ENCODE measurements at places on chromosomes 3 and 15. TPM values are rescaled to one million over a fixed set of nuclear protein-coding genes. Genes with fewer than 3 reads are reported as not detected.

GRCh38 chr3:74288761-74289160 lies 325.7 kb downstream of the CNTN3 start:
- H3K27ac ChIP-seq: no peak overlapping the region
- H3K4me1 ChIP-seq: no peaks in the 10 kb centered on the region
- H3K4me3 ChIP-seq: no peak overlapping the region
- no peaks in the 10 kb centered on the region for H3K36me3 ChIP-seq
- no peak for DNase-seq

Gene TM4SF18
- not detected for total RNA-seq

Gene AP3B2
- 24.7 TPM for total RNA-seq

Gene ROBO1
- total RNA-seq: 33.9 TPM

Gene SLC35G2
- 31.0 TPM for total RNA-seq

DNA sequence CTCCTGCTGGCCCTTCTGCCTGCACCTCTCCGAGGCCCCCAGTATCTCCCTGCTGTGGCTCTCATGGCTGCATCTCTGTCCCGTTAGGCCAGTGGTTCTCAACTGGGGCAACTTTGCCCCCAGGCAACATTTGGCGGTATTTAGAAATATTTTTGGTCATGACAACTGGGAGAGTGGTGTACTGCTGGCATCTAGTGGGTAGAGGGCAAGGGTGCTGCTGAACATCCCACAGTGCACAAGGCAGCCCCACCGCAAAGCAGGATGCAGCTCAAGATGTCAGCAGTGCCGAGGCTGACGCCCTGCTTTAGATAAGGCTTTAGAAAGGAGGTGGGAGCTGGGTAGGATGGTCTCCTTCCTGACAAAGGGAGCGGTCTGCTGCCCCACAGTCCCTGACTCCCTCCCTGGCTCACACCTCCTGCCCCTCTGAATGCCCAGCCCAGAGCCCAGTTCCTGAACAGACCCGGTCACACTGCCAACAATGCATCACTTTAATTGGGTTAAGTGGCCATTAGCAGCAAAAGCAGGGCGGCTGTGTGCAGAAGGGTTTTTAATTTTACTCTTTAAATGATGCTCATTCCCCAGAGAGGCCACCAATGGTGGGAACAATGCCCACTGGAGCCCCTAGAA lies 68.8 kb upstream of the TMEM115 start:
- H3K4me1 ChIP-seq: no peaks in the 10 kb centered on the region
- DNase-seq: peak; percentile 29
- peaks cover 85% of the 10 kb centered on the region for H3K27me3 ChIP-seq
- H3K4me3 ChIP-seq: no peak overlapping the region

GRCh38 chr3:159852821-159853505 lies 135.7 kb upstream of the IL12A start:
- H3K27ac ChIP-seq: no peak overlapping the region
- no peak overlapping the region for H3K4me3 ChIP-seq
- H3K4me1 ChIP-seq: peaks cover 34% of the 10 kb centered on the region
- no peaks in the 10 kb centered on the region for H3K36me3 ChIP-seq
- DNase-seq: peak; percentile 35

- H3K4me3 ChIP-seq: no peak overlapping the region
- H3K4me1 ChIP-seq: no peaks in the 10 kb centered on the region
- no peak overlapping the region for H3K27ac ChIP-seq
- H3K27me3 ChIP-seq: no peaks in the 10 kb centered on the region
These were observed 529.8 kb upstream of the NAALADL2 start for GRCh38 chr3:174329321-174329720.

- peaks cover 8% of the 10 kb centered on the region for H3K4me1 ChIP-seq
- H3K27me3 ChIP-seq: no peaks in the 10 kb centered on the region
- H3K36me3 ChIP-seq: no peaks in the 10 kb centered on the region
- DNase-seq: peak; percentile 16
- H3K4me3 ChIP-seq: no peak overlapping the region
These were observed 37.6 kb upstream of the FBN1 start for GRCh38 chr15:48682942-48683651.

Gene B3GNT5
- 43.6 TPM for total RNA-seq

Gene CGNL1
- total RNA-seq: 1.8 TPM

DNA sequence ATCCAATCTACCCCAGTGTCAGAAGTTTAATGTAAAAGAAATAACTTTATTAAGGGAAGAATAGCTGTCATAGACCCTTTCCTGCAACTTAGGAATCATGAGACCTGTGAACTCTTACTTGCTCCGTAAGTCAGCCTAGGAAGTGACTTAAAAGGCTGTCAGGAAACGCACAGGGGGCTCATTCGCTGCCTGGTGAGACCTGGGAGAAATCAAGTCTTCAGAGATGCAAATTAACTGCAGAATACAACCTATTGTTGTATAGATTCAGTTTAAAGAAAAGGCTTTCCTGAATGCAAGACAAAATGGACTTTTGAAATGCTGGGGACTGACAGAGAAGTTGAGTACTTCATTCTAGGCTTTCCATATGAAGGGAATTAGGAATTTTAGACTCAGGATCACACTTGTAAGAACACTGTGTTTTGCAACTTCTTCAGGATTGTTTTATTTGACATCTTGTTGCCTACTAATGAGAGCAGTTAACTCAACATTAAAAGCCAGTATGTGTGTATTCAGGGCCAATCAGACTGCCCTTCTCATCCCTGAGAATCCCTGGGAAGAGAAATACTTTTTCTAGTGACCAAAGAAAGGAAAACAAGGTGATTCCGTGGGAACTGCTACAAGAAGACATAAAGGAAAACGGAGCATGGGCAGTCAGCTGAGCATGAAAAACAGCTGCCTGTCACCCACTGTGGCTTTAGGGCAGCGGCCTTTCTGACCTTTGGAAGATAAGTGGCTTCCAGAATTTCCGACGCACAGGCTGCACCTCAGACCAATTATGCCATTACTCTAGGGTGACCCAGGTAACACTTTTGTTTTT lies 18.5 kb upstream of the DPPA4 start:
- H3K4me1 ChIP-seq: peaks cover 8% of the 10 kb centered on the region
- H3K4me3 ChIP-seq: no peak overlapping the region
- H3K27ac ChIP-seq: no peak overlapping the region
- no peak for DNase-seq
- H3K36me3 ChIP-seq: no peaks in the 10 kb centered on the region
- H3K27me3 ChIP-seq: no peaks in the 10 kb centered on the region

- no peak overlapping the region for H3K4me3 ChIP-seq
- no peaks in the 10 kb centered on the region for H3K4me1 ChIP-seq
- no peak overlapping the region for H3K27ac ChIP-seq
- peaks cover 51% of the 10 kb centered on the region for H3K27me3 ChIP-seq
These were observed 129.0 kb upstream of the NEO1 start for GRCh38 chr15:72923289-72923688.

Gene ATP13A5
- 0.66 TPM for total RNA-seq

Gene AMT
- 9.7 TPM for total RNA-seq

DNA sequence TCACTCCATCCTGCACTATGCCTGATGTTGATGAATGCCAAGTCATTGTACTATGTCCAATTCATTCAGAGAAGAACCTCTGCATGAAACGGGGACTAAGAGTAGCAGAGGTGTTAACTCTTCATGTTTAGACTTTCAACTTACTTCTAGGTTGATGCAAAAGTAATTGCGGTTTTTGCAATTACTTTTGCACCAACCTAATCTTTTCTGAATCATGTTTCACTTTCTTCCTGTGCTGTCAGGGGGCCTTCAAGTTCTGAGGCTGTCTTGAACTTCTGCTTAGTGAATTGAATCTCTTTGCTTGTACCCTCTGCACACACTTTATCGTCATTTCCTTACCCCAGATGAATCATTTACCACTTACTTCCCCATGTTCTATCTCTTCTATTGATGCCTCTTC lies 636.2 kb downstream of the NAALADL2 start:
- H3K27me3 ChIP-seq: no peaks in the 10 kb centered on the region
- no peaks in the 10 kb centered on the region for H3K36me3 ChIP-seq
- no peak overlapping the region for H3K4me3 ChIP-seq
- DNase-seq: no peak

Gene IL17RE
- 25.5 TPM for total RNA-seq

GRCh38 chr3:68874551-68875348 lies 57.6 kb downstream of the TAFA4 start:
- H3K36me3 ChIP-seq: no peaks in the 10 kb centered on the region
- H3K4me1 ChIP-seq: no peaks in the 10 kb centered on the region
- H3K27ac ChIP-seq: no peak overlapping the region
- no peak for DNase-seq
- no peak overlapping the region for H3K4me3 ChIP-seq

- no peak for DNase-seq
- no peaks in the 10 kb centered on the region for H3K4me1 ChIP-seq
- no peak overlapping the region for H3K27ac ChIP-seq
These were observed 49.5 kb upstream of the SELENOK start for GRCh38 chr3:53941184-53941583.

DNA sequence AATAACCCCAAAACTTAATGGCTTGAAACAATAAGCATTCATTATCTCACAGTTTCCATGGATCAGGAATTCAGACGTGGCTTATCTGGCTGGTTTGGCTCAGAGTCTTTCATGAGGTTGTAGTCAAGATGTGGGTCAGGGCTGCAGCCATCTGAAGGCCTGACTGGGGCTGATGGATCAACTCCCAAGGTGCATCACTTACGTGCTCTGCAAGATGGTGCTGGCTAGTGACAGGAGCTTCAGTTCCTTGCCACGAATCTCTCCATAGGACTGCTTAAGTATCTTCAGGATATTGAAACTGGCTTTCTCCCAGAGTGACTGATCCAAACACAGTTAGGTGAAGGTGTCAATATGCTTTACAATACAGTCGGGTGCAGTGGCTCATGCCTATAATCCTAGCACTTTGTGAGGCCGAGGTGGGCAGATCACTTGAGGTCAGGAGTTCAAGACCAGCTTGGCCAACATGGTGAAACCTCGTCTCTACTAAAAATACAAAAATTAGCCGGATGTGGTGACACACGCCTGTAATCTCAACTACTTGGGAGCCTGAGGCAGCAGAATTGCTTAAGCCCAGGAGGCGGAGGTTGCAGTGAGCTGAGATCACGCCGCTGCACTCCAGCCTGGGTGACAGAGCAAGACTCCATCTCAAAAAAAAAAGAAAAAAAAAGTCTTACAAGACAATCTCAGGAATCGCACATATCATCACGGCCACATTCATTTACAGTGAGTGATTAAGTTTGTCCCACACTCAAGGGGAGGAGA lies 28.5 kb upstream of the PTPRG start:
- H3K4me3 ChIP-seq: no peak overlapping the region
- H3K4me1 ChIP-seq: no peaks in the 10 kb centered on the region
- DNase-seq: no peak
- H3K36me3 ChIP-seq: no peaks in the 10 kb centered on the region
- H3K27me3 ChIP-seq: no peaks in the 10 kb centered on the region

DNA sequence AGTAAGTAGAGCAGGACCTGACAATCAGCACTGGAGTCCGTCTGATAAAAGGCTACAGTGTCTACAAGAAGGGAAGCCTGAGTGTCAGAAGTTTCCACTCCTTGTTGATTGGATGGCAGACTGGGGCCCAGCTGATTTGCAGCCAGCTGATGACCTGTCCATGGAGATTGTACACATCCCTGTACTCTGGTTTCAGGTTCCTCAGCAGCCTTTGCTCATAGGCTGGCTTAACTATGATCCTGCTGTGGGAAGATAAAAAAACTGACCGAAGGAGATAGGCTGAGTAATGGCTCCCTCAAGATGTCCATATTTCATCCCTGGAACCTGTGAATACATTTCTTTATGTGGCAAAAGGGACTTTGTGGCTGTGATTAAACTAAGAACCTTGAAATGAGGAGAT lies 11.7 kb upstream of the LACTB start:
- H3K27me3 ChIP-seq: no peaks in the 10 kb centered on the region
- no peak overlapping the region for H3K4me3 ChIP-seq
- DNase-seq: no peak
- H3K4me1 ChIP-seq: peaks cover 17% of the 10 kb centered on the region

- DNase-seq: no peak
- no peak overlapping the region for H3K4me3 ChIP-seq
- H3K27me3 ChIP-seq: no peaks in the 10 kb centered on the region
- no peak overlapping the region for H3K27ac ChIP-seq
These were observed 9.3 kb downstream of the BDH1 start for GRCh38 chr3:197546307-197547085.

GRCh38 chr3:30655187-30655812 lies 48.9 kb downstream of the TGFBR2 start:
- no peak overlapping the region for H3K4me3 ChIP-seq
- H3K36me3 ChIP-seq: peaks cover 60% of the 10 kb centered on the region
- H3K27ac ChIP-seq: no peak overlapping the region

- no peaks in the 10 kb centered on the region for H3K4me1 ChIP-seq
- no peaks in the 10 kb centered on the region for H3K27me3 ChIP-seq
These were observed 50.7 kb downstream of the TIGIT start for GRCh38 chr3:114344492-114344891.

Gene ARGFX
- total RNA-seq: not detected

GRCh38 chr15:40843261-40843884 lies 475 bp upstream of the SPINT1 start:
- peaks cover 37% of the 10 kb centered on the region for H3K36me3 ChIP-seq
- no peaks in the 10 kb centered on the region for H3K27me3 ChIP-seq
- H3K4me3 ChIP-seq: peak overlapping the region; percentile 79
- DNase-seq: no peak
- H3K4me1 ChIP-seq: peaks cover 9% of the 10 kb centered on the region
- H3K27ac ChIP-seq: no peak overlapping the region

DNA sequence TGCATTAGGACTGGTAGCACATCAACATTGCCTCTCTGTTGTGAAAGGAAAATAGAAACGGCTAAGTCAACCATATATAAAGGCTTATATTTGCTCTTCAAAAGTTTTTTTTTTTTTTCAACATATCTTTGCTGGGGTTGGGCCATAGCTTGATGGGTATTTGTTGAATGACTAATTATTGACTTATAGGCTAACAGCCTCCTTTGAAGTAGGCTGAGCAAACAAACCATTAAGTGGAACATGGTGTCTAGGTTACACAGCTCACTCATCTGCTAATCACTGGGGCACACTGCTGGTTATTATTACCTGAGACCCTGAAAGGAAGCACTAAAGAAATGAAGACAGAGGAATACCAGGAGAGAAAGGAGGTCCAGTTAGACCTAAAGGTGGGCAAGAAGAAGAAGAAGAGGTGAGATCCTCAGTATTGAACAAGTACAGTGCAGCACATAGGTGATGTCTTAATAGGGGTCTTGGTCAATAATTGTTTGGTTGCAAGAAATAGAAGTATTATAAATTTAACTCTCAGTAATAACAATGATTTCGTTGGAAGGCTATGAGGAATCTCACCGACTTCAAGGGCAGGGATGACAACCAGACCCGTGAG lies 139.4 kb downstream of the RPLP1 start:
- H3K36me3 ChIP-seq: peaks cover 7% of the 10 kb centered on the region
- peaks cover 52% of the 10 kb centered on the region for H3K4me1 ChIP-seq
- peak; percentile 37 for DNase-seq
- peak overlapping the region; percentile 9 for H3K27ac ChIP-seq
- H3K4me3 ChIP-seq: peak overlapping the region; percentile 0
- H3K27me3 ChIP-seq: peaks cover 65% of the 10 kb centered on the region

Gene SPTSSB
- total RNA-seq: 8.1 TPM

DNA sequence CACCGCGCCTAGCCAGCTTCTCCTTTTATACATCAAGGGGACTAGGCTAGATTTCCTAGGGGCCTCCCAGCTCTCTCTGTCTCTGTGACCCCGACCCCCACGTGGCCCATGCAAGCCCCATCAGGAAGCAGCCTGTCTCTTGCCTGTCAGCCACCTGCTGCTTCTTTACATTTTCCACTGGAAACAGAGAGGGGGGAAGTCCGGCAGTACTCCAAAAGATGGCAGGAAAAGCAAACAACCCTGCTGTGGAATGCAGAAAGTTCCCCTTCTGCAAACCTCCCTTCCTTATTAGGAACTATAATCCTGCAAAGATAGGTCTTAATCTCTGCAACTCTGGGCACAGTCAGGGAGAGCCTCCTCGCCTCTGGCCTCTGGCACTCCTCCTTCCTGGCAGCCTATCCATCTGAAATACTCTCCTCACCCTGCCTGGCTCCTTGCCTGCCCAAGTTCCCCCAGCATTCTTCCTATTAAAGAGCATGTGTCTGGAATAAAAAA lies 47.4 kb upstream of the HACD2 start:
- H3K36me3 ChIP-seq: peaks cover 6% of the 10 kb centered on the region
- H3K4me1 ChIP-seq: no peaks in the 10 kb centered on the region
- no peak overlapping the region for H3K27ac ChIP-seq
- no peak for DNase-seq

All from Calu3 (cell line).